ENCODE measurements at places on chromosomes 13 and 19.

- DNase-seq = no peak
These were observed 6.4 kb upstream of the LGALS13 start for GRCh38 chr19:39595950-39596349.

DNA sequence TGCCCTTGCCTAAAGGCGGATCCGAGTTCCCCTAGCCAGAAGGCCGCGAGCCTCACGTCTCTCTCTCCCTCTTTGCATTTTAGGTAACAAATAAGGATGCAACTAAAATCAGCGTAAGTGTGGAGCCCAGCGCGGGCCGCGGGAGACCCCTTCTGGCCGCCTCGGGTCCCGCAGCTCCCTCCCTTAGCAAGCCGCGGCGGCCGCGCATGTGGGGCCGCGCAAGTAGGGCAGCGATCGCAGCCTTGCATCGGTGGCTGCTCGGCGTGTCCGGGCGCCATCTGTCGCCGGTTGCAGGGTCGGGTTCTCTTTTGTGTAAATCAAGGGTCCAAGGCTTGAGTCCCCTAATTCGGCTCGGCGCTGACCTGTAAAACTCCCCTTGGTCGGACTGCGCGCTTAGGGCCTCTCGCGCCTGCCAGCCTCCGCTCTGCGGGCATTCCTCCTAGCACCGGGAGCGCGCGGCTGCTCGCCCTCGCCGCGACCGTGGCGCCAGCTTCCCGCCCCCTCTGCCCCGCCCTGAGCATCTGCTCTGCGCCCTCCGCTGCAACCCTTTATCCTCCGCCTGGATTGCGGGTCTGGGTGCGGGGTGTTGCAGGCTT is 2.7 kb downstream of the VSTM2B start:
- DNase-seq = no peak

DNA sequence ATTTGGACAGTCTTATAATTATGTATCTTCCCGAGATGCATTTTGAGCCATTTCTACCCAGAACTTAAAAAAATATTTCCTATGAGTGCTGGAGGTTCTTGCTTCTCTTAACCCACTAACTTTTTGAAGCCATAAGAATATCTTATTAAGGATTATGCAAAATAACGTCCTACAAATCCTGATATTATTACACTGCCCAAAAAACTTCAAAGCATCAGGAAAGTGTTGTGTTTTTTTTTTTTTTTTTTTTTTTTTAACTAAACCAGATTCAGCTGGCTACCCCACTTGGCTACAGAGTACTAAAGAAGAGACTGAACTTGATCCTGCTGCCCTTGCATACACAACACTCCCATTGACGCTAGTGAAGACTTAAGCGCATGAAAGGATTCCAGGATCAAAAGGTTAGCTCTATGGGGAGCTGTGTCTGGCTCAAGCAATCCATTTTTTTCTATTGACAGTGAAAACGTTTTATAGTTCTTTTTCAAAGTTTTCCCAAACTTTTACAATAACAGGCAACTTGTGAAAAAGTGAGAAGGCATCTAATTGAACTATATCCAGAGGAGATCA is 141.4 kb downstream of the KCNRG start:
- no peak for DNase-seq

DNA sequence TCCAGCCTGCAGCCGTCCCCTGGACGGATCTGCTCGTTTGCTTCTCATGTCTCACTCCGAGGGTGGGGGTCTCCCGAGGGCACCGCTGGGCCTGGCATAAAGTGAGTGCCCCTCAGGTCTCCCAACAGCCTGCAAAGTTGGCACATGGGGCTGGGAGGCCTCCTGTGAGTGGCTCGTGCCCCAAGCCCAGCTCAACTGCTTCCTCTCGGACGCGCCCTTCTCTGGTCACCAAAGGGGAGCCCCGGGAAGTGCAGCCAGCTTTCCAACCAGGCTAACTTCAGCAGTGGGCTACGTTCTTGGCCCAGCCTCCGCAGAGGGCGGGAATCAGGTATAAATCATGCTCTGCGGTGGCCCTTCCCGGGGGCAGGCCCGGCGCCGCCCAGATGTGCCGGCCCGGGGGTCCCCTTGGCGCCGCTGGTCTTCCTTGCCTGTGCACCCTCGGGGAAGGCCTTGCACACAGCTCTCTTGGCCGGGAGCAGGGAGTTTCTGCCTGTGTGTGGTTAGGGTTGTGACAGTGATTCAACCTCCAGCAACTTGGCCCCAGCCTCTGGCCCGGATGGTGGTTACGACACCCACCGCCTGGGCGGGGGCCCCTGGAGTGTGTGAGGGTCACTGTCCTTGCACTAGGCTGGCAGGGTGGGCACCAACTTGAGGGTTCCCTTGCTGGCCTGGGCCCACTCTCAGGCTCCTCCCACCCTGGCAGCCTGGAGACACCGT is 20.7 kb downstream of the CEBPG start:
- no peak for DNase-seq
